ENCODE measurements at places on chromosomes 2 and 18.

- no peak for DNase-seq
Measured at GRCh38 chr2:11861044-11861443, 114.6 kb downstream of the LPIN1 start.

GRCh38 chr2:101614127-101614759, 83.3 kb upstream of the MAP4K4 start:
- no peak for DNase-seq

DNA sequence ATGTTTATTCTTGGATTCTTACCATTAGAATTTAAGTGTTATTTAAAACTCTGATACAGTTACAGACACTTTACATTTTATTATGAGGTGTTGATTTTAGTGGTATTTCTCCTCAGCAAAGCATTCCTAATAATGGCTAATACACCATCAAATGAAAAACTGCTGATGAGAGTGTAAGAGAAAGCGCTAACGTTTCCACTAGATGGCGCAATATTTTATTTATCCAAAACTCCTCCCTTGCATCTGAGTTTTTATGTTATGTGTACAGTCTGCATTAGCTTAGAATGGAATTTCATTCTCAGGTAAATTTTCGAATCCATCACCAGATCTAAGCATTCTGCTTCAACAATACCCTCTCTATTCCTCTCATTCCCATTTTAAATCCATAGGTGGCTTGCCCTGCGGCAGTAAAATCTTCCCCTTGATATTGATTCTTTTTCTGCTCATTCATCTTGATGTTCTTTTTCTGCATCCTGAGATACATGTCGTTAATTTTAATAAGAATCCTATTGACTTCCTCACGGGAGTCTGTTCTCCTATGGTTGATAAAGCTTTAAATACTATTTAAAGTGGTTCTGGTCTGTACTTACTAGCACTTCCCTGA, 53.9 kb downstream of the PRKRA start:
- peak; percentile 17 for DNase-seq

DNA sequence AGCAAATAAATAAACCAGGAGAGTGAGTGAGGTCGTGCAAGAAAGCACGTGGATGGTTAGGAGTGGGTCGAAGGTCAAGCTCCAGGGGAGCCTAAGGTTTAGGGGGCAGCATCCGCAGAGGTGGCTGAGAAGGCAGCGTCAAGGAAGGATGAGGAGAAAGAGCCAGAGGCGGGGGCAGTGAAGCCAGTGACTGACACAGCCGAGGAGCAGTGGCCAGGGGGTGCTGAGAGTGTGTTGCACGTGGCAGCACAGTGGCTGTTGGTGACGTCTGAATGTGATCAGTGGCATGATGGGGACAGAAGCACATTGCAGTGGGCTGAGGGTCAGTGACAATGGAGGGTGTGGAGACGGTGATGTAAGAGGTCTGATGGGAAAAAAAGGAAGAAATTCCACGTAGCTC, 13.7 kb upstream of the FHL2 start:
- DNase-seq, result no peak

GRCh38 chr2:115484486-115484885, 1042.0 kb downstream of the DPP10 start:
- DNase-seq, result no peak

DNA sequence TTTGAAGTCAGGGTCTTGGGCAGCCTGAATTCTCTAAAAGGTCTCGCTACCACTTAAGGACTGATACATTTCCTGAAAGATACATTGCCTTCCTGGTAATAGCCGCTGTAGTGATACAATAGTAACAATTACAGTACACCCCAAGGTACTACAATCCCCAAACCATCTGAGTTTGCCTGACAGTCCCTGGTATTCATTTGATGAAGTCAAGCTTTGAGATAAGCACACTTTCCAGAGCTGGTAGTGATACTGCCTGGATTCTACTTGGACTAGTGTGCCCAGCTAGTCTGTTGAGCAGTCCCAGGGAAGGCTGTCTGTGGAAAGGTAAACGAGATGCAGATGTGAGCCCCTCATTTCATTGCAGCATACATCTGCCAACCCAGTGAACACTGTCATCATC, 24.4 kb upstream of the ITGB6 start:
- DNase-seq, result no peak
